ENCODE measurements at places on chromosomes 16 and 17.

- no peak for ATAC-seq
These were observed 43.9 kb upstream of the TEX2 start for GRCh38 chr17:64306850-64307463.

- no peak for ATAC-seq
These were observed 13.6 kb downstream of the DHODH start for GRCh38 chr16:72022127-72022526.

DNA sequence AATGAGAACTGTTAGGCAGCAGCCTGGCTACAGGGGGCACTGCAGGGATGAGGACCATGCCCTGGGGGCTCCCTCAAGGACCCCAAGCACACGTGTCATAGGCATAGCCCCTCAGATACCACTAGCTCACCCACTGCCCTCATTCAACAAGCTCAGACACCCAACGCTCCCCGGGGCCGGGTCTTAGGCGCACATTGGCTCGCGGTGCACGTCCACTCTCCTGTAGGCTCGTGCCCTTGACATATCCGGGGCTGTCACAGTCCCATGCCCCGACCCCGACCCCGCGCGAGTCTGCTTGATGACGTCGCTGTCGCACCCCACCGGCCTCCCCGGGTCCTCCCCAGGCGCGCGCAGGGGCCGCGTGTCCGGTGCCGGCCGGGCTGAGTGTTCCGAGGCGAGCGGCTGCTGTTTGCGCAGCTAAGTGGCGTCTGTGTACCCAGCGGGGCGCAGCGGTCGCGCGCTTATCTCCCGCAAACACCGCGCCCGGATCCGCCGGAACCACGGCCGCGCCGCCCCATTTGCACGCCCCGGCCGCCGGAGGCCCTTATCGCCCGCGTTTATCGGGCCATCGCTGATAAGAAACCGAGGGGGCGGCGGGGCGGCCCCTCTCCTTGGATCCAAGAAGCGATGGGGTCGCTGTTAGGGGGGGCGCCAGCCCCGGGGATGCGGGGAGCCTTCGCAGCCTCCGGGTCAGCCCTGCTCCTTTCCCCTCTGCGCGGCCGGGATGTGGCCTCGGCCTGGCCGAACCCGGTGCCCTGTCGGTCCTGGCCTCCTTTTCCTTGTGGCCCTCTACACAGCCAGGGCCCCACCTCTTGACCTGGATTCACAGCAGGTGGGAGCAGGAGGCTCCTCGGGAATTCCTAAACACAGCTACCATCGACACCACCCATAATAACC, 20.7 kb upstream of the NAGS start:
- ATAC-seq, result peak; percentile 20

GRCh38 chr16:12341423-12341822, 364.9 kb downstream of the SNX29 start:
- no peak for ATAC-seq

DNA sequence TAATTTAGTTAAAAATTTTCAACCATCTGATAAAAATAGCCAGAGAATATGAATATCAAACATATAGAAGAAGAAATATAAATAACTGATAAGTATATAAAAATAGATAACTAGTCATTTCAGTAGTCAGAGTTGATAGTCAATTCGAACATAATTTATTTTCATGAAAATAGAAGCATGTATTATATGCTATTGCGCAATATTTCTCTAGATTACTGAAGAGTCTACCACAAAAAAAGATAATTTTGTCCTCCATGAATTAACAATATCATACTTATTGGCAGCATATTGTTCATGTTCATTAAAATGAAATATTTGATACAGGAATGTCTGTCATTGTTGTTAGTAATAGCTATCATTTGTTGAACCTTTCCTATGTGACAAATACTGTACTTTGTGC, 376.2 kb upstream of the TOM1L1 start:
- no peak for ATAC-seq

DNA sequence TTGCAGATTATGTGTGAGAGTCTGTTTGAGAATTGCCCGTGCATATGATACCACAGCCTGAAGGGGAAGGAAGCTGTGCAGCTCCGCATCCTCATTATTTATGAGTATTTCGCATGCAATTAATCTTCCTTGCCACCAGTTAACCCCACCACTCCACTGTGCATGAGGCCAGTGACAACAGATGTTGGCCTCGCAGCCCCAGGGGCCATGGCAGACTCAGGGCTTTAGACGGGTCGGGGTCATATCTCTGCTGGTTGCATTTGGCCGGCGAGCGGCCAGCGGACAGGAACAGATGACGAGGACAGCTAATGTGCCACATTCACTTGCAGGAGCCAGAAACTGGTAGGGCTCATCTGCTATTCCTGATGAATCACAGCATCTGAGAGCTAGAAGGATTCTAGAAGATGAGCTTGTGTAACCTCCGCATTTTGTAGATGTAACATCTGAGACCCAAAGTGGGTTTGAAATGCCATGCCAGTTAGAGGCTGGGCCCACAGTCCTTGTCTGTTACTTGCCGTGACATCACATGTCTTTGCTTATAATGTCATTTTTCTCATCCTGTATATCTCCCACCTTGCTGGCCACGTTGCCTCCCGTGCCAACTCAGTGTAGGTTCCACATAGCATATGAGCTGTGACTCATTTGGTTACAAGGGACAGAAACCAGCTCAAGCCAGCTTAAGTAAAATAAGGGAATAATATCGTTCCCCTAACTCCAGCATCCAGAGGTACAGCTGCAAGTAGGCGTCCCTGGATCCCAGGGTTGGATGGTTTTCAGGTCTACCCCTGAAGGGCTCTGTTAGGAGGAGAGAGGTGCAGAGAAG, 137.2 kb downstream of the SNX29 start:
- no peak for ATAC-seq

DNA sequence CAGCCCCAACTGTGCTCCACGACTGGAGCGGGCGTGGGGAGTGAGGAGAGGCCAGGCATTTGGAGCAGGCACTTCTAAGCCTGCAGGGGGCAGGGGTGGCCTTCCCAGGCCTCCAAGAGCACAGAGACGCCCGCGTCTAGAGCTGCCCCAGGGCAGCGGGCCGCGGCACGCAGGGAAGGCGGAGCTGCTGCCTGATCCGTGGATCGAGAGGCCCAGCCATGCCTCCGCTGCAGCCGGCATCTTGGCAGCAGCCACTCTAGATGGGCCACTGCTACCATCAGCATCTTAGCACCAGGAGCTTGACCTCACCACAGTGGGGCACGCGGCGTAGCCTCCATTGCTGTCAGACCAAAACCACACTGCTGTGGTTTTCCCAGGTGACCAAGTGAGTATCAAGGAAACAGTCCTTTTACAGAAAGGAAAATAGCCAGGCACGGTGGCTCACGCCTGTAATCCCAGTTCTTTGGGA, 20.4 kb upstream of the WDR45B start:
- peak; percentile 71 for ATAC-seq

DNA sequence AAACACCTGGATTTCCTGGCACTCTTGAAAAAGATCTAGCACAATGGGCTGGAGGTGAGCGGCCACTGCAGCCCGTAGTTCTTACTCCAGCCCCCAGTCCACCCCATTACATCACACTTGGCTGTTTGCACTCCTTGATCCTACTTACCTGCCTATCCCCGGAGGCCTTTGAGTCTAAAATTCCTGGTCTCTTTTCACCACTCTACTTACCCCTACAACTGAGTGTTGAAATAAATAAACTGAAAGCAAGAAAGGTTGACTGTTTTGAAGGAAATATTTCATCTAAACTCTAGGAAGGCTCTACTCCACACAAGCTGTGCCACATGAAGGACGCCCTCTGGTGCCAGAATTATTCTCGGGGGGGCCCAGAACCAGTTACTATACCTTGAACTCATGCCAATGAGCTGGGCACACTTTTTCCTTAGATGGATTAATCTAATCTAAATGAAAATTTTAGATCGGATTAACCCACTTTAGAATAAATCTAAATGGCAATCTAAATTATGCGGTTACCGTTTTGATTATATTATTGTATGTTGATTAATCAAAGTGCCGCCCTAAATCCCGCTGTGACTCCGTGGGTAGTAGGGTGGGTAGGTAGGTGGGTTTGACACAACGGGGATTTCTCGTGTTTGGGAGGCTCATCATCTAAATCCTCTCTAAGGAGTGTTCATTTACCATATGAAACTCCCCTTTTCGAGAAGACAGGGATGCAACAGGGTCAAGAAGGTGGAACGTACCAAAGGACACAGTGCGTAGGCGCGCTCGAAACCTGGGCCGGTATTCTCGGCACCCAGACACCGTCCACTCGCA, 651 bp upstream of the EIF1 start:
- peak; percentile 4 for ATAC-seq

- no peak for ATAC-seq
These were observed at the start of gene OR1E2 for GRCh38 chr17:3433741-3434140. TSS of gene OR1E2 (minus strand) at chr17:3433841. CDS start at chr17:3433841, 0 bp downstream.

- ATAC-seq, result no peak
These were observed 6.1 kb downstream of the CA7 start for GRCh38 chr16:66850115-66850815.

GRCh38 chr16:2514333-2515179, 804 bp downstream of the ATP6V0C start:
- no peak for ATAC-seq

DNA sequence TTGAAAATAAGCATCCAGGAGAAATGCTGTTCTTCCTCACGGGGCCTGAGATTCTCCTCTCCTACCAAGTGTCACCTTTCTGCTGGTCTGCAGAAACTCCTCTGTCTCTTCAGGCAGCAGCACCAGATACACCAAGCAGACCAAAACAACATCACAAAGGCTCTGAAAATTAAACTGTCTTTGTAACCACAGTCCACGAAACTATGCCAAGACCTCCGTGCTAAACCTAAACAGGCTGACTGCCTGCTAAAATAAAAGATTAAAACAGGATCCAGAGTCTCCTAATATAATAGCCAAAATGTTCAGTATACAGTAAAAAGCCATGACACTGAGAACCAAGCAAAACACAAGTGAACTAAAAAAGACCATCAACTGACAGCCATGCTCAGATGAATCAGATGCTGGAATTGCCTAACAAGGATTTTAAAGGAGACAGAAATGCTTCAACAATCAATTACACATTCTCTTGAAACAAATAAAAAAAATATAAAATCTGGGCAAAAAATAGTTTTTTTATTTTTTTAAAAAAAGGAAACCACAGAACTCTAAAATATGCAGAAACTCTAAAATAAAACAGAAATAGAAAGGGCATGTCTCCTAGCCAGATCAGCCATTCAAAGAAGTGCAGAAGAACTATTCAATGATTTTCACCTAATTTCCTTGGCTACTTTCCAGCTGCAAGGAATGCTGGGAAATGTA, 50.3 kb upstream of the TOX3 start:
- no peak for ATAC-seq

DNA sequence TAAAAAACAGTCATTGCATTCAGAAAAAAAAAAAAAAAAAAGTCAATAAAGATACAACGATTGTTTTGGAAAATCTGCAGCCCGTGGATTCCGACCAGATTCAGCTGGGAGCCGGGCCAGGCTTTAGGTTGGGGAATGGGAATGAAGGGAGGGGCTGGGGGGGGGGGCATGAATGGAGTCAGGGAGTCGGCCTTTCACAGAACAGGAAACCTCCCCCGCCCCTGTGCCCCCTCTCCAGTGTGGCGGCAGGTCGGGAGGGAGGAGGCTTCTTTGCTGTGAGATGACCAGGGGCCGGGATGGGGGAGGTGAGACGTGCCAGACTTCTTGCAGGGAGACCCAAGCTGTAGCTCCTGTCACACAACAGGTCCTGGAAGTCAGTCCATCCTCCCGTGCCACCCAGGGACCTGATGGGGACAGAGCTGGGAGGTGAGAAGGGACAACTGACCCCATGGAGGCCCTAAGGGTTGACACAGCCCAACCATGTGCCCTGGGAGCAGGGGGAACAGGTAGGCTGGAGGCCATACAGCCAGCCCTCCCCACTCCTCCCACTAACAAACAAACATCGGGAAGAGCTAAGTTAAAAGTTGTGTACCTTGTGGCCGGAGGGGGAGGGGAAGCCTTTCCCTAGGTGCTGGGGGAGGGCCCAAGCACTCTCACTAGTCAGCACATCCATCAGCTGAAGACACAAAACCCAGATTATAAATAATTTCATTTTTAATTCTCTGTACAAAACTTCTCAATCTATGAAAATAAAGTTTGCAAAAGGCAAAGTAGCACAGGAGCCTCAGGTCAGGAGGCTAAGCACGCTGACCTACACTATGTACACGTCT, 25.2 kb downstream of the SREBF1 start:
- no peak for ATAC-seq

- ATAC-seq, result no peak
These were observed at the start of gene MILR1 for GRCh38 chr17:64448665-64449512. TSS of gene MILR1 (plus strand) at chr17:64449115. CDS start at chr17:64449169, 54 bp downstream.

DNA sequence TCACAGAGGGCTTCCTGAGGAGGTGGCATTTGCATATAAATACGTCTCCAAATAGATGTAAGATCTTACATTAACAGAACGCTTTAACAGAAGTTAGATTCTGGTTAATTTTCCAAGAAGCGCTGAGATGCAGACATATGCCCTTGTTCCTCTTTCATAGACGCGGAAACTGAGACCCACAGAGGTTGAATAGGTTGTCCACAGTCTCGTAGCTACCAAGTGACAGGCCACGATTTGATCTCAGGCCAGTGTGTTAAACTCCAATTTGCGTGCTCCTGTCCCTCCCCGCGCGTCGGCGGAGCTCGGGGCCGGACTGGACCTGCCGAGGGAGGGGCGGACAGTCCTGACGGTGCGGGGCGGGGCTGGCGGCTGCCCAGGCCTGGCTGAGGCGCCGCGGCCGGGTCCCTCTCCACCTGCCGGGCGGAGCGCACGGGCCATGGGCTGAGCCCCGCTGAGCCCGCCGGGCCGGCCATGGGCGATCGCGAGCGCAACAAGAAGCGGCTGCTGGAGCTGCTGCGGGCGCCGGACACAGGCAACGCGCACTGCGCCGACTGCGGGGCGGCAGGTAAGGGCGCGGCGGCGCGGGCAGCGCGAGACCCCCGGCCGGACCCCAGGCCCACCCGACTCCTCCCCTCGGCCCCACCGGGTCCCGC, at the start of gene ADAP2:
ADAP2 (plus strand) TSS at position 402 of the 653 bp plus-strand sequence; CDS start at position 472, 70 bp downstream.
- peak; percentile 48 for ATAC-seq

GRCh38 chr16:85824161-85825135, 25.0 kb downstream of the COX4I1 start:
- ATAC-seq, result no peak

Measured in activated CD4-positive, CD25-positive, alpha-beta regulatory T cell treated with anti-CD3 and anti-CD28 coated beads, Interleukin-2, amount 50 U/mL, for 24 hours (primary cell).